ENCODE measurements at places on chromosomes 1 and 21.

- DNase-seq = peak; percentile 39
Observed at GRCh38 chr1:202192770-202193613, 607 bp upstream of the LGR6 start.

- DNase-seq = no peak
Observed at GRCh38 chr1:23999156-23999671, 19.1 kb upstream of the SRSF10 start.

DNA sequence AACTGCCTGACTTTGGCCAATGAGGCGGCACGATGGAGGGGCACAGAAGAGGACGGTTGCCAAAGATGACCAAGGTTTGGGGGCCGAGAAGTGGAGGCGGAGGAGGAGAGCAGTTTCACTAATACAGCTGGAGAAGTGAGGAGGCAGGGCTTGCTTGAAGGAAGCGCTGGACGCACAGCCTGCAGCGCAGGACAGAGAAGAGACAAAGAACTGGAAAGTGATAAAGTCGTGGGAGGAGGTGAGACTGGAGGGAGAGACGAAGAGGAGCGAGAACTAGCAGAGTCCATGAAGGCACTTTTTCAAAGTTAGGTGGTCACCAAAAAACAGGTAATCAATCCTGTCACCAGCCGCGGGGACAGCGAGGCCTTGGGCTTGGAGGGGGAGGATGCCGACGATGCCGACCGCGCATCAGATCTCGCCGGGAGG, 771 bp downstream of the PACC1 start:
- DNase-seq = peak; percentile 23

GRCh38 chr1:206855859-206856258, 9.6 kb upstream of the IL20 start:
- no peak for DNase-seq

- DNase-seq = no peak
Observed at GRCh38 chr21:36175771-36176565, 19.3 kb downstream of the DOP1B start.

- DNase-seq = peak; percentile 70
Observed at GRCh38 chr1:13605159-13605558, 21.5 kb downstream of the PDPN start.

DNA sequence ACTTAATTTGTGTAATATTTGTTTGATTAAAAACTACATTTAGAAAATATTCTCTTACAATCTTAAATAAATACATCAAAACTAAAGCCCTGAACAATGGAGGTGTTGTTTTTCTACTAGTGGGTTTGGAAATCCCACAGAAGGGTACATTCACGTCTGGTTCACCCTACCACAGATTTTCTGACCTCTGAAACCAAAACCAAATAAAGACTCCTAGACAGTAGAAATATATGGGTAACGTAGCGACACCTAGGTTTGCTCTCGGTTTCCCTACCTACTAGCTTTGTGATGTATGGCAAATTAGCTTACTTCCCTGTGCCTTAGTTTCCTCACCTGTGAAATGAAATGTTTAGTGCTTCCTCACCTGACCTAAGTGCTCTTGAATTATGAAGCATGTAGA, 312.6 kb downstream of the DPYD start:
- DNase-seq = no peak

GRCh38 chr1:111192658-111193519, 7.6 kb downstream of the DENND2D start:
- no peak for DNase-seq

GRCh38 chr21:35566874-35567273, 493.5 kb downstream of the SETD4 start:
- DNase-seq = no peak

GRCh38 chr1:230772457-230773395, 25.5 kb downstream of the CAPN9 start:
- peak; percentile 26 for DNase-seq

- no peak for DNase-seq
Observed at GRCh38 chr1:23784846-23785245, 6.1 kb upstream of the LYPLA2 start.

- no peak for DNase-seq
Observed at GRCh38 chr1:200290010-200290685, 119.7 kb downstream of the ZNF281 start.

DNA sequence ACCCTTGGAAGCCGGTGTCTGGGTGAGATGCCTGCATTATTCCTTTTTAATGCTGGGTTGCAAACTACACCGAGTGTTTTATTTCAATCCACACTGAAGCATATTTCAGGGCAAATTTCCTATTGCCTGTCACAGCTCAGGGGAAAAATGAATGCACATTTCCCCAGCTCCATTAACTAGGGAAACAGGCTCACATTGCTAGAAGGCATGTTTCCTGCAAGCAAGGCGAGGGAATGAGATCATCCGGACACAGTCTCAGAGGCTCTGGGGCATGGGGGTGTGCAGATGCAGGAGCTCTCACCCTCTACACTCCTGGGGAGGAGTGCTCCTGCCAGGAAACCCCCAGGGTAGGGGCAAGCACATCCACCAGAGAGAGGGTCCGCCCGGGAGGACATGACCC, 24.6 kb downstream of the SYT2 start:
- no peak for DNase-seq
